ENCODE measurements at places on chromosomes 4 and X. TPM values are rescaled to one million over a fixed set of nuclear protein-coding genes. Genes with fewer than 3 reads are reported as not detected.

TRIM75 gene
- not detected for total RNA-seq

ZCCHC18 gene
- total RNA-seq = 5.1 TPM

TMEM31 gene
- total RNA-seq = not detected

MAP3K15 gene
- total RNA-seq = 0.27 TPM

HSFX3 gene
- not detected for total RNA-seq

DCAF8L2 gene
- total RNA-seq = not detected
